ENCODE measurements at places on chromosomes 11 and 22.

- DNase-seq, result no peak
Observed at GRCh38 chr11:61392981-61393595, 701 bp downstream of the TMEM216 start.

DNA sequence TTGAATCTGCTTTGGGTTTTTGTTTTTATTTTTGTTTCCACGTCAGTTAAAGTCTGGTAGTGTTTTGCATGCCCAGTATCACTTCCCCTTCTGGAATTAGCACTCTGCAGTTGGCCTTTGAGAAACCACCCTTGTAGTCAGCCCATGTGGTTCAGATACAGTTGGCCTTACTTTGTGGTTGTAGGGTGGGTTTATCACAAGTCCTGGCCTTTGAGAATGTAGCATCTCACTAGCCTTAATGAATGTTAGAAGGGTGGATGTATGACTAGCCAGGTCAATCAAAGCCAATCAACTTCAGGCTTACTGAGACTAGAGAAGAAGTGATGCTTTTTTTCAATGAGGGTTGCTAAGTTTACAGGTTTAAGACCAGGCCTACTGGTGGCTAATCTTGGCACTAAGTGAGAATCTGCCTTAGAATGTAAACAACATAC lies 19.8 kb downstream of the ARL14EP start:
- DNase-seq, result no peak

GRCh38 chr11:2298795-2299761 lies 2.6 kb downstream of the C11orf21 start:
- DNase-seq, result no peak

- DNase-seq, result no peak
Observed at GRCh38 chr22:41288245-41288946, 2.4 kb upstream of the RANGAP1 start.

DNA sequence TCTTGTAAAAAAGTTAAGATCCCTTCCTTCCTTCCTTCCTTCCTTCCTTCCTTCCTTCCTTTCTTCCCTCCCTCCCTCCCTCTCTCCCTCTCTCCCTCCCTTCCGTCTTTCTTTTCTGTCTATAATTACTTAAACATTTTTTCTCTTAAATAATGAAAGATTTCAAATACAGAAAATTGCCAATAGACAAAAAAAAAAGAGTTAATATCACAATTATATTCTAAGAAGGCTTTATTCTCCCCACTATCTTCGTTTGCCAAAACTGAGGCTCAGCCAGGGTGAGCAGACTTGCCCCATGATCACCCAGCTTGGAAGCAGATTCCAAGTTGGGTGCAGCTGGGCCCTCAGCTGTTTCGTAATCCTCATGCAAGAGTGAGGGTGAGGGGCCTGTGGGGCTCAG lies 327 bp upstream of the CACNA1I start:
- no peak for DNase-seq

DNA sequence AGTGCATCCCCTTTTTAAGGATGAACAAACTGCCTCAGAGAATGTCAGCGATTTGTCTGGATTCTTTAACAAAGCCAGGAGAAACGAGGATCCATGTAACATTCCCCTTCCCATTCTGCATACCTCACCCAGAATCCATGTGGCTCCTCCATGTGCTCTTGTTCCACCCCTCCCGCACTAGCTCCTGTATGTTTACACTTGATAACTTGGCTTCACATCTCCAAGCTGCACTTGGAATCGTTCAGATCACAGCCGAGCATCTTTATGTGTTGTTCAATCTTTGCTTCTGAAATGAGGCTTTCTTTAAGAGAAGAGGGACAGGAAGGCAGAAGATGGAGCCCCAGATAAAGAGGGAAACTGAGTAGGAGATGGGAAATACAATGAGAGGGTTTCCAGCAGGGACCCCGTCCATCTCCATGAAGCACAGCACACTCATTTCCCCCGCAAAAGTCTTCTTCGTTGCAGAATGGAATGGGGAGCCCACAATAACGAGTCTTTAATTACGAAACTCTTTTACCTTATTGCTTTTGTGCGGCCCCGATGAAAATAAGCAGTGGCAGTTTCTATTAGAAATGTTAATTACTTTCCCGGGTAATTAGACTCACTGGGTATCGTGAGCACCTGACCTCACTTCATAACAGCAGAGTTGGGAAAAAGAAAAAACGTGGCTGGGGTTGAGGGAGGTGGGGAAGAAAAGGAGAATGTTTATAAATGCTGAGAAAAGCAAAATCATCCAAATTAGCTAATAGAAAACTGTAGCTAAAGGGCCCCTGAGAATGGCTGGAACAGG lies 96.8 kb upstream of the ISX start:
- no peak for DNase-seq

DNA sequence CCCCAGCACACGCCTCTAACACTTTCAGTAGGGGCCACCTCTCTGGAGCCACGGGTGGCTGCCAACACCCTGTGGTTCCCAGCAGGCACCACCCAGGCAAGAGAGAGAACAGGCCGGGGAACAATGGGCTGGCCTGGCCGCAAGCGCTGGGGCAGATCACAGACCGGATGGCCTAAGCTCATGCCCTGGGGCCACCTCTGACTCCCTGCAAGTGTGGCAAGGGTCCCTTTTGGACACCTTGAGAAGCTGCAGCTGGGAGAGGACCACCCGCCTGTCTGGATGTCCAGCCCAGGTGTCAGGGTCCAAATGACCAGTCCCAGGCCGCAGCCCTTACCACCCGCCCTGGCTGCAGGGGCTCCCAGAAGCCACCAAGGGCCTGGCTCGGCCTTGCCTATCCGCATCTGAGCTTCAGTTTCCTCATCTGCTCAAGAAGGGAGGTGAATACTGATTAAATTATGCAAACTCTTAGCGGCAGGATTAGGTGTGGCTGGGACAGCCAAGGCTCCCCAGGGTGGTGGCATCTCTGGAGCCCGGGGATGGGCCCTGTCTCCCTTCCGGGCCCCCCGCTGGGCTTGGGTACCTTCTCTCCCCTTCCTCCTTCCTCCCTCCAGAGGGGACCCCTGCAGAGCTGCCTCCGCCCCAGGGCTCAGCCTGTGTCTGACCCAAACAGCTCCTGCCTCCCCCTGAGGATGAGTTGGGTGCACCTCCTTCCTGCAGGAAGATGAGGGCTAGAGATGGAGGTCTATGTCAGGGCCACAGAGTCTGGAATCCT lies 785 bp upstream of the SUSD2 start:
- DNase-seq, result no peak

DNA sequence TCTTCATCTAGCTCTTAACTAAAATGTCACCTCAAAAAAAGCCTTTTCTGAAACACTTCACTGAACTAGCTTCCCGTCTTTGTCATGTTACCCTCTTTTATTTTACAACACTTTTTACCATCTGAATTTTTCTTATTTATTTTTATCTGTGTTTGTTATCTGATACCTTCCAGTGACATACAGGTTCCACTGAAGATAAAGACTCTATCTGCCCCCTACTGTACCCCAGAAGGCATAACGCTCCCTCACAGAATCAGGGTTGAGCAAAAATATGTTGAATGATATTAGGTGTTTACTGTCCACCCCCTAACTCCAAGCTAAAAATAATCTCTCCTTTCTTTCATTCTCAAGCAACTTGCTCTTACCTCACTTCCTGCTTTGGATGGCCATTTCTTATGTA lies 654.2 kb downstream of the NELL1 start:
- no peak for DNase-seq

- no peak for DNase-seq
Observed at GRCh38 chr11:68940651-68941323, 37.1 kb downstream of the IGHMBP2 start.

- DNase-seq, result no peak
Observed at GRCh38 chr22:20487715-20488114, 7.9 kb downstream of the KLHL22 start.

- DNase-seq, result no peak
Observed at GRCh38 chr22:42492323-42492690, 27.3 kb downstream of the RRP7A start.

GRCh38 chr22:23143119-23143518 lies 1.3 kb upstream of the RSPH14 start:
- no peak for DNase-seq

GRCh38 chr11:12163181-12163941 lies 53.0 kb downstream of the MICAL2 start:
- DNase-seq, result no peak

GRCh38 chr11:7449841-7450214 lies 35.5 kb upstream of the OLFML1 start:
- no peak for DNase-seq

DNA sequence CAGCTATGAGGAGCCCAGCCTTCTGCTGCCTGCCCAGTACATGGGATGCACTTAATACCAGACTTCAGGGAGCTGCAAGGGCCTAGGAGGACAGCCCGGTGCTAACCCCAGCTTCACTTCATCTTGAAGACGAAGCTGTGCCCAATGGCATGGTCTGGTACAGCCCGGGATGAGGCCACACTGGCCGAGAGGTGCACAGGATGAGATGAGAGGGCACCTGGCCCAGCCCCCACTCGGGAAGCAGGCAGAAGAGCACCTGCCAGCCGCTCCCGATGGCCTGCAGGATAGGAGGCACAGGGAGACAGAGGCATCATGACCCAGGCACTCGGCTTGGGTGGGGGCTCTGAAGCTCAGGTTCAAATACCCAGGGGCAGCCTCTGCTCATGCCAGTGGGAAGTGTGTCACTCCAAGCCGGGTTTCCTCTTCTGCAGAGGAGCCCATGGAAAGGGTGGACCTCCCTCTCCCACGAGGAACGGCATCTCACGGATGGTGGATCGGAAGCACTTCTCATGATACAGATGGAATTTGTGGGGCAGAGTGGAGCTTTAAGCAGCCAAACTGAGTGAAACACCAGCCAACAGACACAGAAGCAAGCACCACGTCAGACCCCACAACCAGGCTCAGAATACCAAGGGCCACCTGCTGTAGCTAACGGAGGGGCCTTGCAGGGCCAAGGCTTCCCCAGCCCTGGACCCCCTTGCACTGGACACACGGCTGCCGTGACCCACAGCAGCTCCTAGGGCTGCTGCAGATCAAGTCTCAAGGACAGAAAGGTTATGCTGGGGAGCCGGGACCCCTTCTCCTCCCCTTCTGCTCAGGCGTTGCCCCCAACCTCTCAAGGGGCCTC lies 875.2 kb downstream of the BRD1 start:
- DNase-seq, result no peak

GRCh38 chr11:60831501-60832079 lies 10.3 kb upstream of the CCDC86 start:
- DNase-seq, result no peak

GRCh38 chr11:23283666-23284065 lies 423.4 kb upstream of the CCDC179 start:
- no peak for DNase-seq

DNA sequence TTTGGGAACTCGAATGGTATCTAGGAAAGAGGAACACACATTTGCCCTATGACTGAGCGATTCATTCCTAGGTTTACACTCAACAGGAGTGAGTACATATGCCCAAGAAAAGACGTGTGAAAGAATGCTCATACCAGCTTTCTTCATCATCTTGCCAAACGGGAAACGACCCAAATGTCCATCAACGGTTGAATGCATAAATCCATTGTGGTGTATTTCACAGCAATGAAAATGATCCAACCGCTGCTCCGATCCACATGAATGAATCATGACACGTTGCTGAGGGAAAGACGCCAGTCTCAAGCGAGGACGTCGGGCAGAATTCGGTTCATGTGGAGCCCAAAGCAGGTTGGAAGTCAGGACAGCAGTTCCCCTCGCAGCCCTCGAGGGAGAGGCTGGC lies 71.5 kb downstream of the CYTH4 start:
- DNase-seq, result no peak

- DNase-seq, result no peak
Observed at GRCh38 chr22:43998679-43999264, 25.3 kb upstream of the PARVB start.

DNA sequence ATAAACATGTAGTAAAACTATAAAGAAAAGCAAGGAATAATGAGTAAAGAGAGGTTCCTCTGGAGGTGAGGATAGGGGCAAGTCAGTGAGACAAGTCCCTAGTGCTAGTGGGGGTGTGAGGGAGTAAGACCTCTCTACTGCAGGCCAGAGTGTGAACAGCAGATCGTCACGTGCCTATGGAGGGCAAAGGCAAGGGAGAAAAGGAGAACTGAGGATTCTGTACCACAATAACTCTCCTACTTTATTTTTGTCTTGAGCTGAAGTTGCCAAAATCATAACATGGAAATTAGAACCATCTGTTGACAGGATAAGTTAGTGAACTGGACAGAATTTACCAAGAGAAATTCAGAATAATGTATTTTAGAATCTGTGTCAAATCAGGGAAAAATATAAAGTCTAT lies 77.6 kb downstream of the ENTHD1 start:
- DNase-seq, result no peak

DNA sequence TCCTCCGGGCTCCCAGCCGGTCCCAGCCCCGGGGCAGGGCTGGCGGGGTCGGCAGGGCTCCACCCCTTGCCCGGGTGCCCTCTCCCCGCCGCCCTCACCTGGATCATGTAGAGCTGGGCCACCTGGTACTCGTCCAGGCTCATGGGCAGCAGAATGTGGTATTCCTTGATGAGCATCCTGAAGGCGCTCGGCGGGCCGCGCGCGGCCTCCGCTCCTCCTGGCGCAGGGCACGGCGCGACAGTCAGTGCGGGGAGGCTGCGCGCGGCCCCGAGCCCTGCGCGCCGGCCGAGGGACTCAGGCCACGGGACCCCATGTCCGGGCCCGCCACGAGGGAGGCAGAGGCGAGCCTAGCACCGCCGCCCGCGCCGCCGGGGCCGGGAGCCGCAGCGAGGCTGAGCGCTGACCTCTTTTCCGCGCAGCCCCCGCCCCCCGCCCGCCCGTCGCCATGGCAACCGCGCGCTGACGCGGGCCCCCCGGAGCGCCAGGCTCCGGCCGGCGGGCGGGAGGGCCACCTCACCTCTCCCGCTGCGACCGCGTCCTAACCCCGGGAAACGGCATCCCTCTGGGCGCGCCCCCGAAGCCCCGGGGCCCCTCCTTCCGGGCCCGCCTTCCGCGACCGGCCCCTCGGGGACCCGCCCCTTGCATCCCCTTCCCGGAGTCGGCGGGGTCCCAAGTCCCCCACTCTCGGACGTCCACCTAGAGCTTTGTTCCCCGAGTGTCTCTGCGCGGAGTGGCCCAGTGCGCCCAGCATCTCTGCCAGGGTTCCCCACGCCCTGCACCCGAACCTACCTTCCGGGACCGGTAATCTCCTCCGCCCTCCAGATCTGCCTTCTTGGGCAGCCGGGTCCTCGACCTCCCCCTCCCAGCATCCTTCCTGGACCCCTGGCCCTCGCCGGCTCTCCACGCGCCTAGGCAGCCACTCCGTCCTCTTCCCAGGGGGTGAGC lies 886 bp downstream of the PITPNM1 start:
- no peak for DNase-seq

- no peak for DNase-seq
Observed at GRCh38 chr11:57566005-57566904, 1.2 kb downstream of the UBE2L6 start.

- DNase-seq, result no peak
Observed at GRCh38 chr22:46056546-46057245, 79.7 kb upstream of the WNT7B start.

DNA sequence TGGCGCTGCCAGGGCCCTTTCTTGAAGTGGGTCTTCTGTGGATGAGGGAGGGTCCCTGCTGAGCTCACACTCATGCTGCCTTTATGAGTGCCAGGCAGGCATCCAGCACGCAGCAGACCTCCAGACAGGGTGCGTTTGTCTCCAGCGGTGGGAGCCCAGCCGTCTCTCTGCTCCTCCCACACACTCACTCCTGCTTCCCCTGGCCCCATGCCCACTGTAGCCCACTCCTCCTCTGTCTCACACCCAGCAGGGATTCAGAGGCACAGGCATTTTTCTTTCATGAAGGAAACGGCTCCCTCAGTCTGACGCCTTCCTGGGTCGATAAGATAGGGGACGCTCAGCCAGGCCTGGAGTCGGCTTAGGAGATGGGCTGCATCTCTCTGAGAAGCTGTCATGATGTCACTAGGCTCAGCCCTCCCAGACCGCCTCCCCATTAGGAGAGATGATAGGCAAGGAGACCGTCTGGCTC lies 183.9 kb upstream of the NCAM1 start:
- no peak for DNase-seq

- no peak for DNase-seq
Observed at GRCh38 chr11:116948391-116948790, 111.0 kb upstream of the APOA1 start.

All from cortex of kidney (tissue), 1 donor.